CD4-positive, alpha-beta memory T cell (primary cell): ENCODE measurements at places on chromosomes 6 and 20. TPM values are rescaled to one million over a fixed set of nuclear protein-coding genes. Genes with fewer than 3 reads are reported as not detected.

Gene TLDC2
- total RNA-seq: not detected

Gene C20orf144
- total RNA-seq: 0.61 TPM

Gene RNF39
- total RNA-seq: not detected

DNA sequence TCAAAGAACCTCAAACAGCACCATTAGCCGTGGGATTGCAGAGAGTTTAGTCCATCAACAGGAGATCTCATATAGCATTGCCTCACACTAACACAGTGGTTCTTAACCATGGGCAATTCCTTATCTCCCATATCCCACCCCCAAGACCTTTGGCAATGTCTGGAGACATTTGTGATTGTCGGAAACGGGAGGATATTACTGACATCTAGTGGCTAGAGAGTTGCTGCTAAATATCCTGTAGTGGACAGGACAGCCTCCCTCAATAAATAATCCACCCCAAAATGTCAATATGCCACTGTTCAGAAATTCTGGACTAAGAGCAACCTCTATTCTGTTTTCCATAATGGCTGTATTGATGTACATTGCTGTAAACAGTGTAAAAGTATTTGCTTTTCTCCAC lies 210.1 kb upstream of the CCN2 start:
- H3K27me3 ChIP-seq: no peaks in the 10 kb centered on the region
- H3K36me3 ChIP-seq: no peaks in the 10 kb centered on the region
- DNase-seq: no peak
- H3K4me3 ChIP-seq: no peak overlapping the region
- no peaks in the 10 kb centered on the region for H3K4me1 ChIP-seq

DNA sequence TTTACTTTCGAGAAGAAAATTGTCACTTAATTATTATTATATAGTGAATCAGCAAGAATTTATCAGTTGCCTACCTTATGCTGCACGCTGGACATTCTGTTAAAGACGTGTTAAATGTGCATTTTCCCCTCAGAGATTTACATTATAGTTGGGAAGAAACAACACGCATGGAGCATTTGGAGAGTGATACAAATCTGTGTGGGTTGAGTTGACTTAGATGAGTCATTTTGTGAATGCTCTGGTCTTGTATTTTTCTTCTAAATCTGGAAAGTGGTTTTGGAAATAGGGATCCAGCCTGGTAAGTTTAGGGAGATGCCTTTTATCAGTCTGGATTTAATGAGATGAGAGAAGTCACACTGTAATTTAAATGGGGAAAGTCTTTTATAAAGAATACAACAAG lies 24.0 kb upstream of the SMIM26 start:
- no peak for DNase-seq
- H3K4me1 ChIP-seq: no peaks in the 10 kb centered on the region
- H3K27ac ChIP-seq: no peak overlapping the region
- no peaks in the 10 kb centered on the region for H3K27me3 ChIP-seq
